ENCODE measurements at places on chromosomes 11 and 22.

DNA sequence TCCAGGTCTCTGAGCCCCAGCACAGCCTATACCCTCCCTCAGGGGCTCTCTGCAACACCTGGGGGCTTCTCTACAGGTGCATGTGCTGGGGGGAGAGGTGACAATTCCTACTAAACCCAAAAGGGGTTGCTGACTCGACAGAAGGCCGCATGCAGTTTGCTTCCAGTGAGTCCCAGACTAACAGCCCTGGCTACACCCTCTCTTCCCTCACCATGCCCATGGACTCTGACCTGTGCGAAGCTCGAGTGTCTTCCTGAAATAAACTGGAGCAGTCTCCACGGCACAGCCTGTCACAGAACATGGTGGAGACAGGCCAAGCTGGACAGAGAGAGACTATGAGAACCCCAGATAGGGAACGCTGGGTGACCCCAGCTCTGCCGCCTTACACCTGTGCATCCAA, 16.6 kb downstream of the PLEKHA7 start:
- DNase-seq: no peak

GRCh38 chr22:38882972-38883622, 11.1 kb upstream of the CBX6 start:
- no peak for DNase-seq

DNA sequence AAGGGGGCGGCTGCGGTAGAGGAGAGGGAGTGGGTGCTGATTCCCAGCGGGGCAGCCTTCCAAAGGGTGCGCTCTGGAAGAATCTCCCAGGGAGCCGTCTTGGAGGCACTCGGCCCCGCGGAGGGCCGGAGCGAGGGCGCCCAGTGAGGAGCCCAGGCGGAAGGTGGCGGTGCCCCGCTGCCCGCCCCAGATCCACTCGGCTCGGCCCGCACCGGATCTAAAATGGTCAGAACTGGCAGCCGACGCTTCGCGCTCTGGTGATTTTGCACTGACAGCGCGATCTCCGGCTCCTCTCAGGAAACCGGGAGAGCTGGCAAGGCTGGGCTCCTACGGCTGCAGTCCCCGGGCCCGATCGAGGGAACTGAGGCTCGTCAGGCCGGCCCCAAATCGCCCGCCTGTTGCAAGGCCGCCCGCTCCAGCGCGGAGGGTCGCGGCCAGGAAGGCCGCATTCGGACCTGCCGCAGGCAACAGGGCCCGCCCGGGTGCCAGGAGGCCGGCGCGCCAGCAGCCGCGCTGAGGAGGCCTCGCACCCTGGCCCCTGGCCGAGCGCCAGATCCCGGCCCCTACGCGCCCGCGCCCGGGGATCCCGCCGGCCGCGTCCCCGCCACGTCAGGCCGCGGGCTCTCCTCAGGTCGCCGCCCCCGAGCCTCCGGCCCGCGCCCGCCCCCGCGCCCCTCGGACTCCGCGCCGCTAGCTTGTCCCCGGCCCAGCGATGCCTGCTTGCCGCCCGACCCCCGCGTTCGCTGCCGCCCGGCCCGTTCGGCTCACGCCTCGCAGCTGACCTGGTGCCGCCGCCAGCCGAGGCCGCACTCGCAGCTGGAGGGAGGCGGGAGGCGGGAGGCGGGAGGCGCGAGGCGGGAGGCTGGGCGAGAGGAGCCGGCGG, at the start of gene KLHL22:
Gene KLHL22 (minus strand): TSS at position 818 of the 883 bp plus-strand sequence. CDS start 6,584 bp downstream, outside the sequence.
- DNase-seq: peak; percentile 41

DNA sequence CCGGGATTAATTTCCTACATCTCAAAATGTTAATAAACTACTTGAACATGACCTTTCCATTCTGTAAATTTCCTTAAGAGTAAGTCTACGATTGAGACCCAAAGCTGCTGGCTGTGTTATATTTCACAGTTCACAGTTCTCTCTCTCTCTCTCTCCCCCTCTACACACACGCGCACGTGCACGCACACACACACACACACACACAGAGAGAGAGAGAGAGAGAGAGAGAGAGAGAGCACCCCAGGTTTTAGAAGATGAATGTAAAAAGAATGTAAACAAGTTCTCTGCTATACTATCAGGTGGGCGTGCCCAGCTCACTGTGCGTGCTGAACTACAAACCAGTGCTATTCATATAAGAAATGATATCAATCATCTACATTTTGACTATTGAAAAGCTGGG, 3.3 kb downstream of the BDNF start:
- DNase-seq: peak; percentile 62

DNA sequence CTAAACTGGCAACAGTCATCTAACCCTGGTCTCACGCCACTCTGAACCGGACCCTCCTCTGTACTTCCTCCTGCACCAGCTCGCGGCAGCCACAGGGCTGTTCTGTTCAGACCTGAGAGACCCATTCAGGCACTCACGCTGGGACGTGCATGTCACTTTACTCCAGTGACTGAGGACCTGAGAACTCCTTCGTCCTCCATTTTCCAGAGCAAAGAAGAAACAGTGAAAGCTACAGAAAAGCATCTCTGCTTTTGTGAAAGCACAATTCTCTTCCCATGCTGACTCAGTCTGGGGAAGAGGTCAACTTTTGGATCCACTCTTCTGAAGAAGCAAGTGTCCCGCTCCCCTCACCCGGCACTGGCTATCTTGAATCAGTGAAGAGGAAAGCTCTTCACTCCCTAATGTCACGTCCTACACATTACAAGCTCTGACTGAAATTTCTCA, 24.5 kb downstream of the PISD start:
- DNase-seq: no peak

- DNase-seq: no peak
Observed at GRCh38 chr11:122430490-122430889, 225.0 kb upstream of the UBASH3B start.

DNA sequence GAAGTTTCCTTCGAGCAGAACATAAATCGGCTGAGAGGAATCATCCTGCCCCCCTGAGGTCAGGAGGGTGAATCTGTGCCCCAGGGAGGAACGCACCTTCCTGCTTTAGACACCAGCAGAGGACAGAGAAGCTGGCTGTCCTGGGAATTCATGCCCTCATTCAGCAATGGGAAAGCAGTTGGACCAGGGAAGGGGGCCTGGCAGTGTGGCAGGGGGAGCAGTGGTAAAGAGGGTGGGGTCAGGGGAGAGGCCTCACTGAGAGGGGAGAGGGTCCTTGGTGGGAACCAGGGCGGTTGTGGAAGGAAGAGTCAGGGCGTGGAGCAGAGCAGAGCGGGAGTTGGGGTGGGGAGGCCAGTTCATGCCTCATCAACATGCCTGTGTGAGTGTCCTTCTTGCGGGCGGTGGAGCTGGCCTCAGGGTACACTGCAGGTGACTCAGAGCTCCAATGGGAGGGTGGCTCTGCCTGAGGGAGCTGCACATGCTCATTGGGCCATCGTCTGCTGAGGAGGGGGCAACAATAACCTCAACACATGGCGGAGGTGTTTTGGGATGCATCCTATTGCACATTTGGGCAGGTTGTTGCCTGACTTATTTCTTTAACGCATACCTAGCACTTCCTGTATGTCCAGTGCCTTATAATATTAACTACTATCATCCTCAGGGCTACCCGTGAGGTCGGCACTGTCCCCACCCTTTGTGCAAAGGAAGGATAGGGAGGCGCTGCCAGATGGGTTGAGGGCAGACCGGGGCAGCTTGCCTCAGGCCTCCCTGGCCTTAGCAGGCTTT, 23.2 kb downstream of the MED15 start:
- DNase-seq: peak; percentile 94

DNA sequence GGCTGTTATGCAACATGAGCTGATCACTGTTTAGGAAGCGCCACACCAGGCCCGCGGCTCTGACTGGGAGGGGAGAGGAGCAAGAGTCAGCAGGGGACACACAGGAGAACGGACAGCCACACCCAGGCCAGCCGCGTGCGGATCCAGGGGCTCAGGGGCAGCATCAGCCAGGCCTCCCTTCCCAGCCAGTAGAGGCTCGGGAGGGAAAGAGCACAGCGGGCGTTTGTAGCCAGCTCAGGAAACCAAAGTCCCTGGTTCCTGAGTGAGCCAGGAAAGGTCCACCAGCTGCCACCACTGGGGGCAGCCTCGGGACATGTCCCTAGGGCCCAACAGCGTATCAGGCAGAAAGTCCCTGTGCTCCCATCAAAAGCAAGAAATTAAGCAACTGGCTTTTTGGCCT, 71.8 kb upstream of the PITPNB start:
- DNase-seq: no peak

DNA sequence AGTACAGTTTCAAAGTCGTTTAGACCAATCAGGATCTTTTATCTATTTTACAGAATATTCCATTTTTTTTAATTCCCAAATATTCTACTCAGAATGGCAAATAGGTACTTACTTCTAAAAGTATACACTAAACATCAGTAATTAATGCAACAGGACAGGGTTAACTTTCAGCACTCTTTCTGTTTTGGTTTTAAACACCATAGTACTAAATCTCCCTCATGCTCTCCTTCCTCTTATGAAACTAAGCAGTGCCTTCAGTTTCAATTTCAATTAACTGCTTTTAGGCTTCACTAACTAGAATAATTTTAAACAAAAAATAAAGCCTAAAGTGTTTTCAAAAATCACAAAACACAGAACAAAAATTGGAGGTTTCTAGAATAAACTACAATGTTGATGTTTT, 57.9 kb downstream of the NOX4 start:
- DNase-seq: no peak

DNA sequence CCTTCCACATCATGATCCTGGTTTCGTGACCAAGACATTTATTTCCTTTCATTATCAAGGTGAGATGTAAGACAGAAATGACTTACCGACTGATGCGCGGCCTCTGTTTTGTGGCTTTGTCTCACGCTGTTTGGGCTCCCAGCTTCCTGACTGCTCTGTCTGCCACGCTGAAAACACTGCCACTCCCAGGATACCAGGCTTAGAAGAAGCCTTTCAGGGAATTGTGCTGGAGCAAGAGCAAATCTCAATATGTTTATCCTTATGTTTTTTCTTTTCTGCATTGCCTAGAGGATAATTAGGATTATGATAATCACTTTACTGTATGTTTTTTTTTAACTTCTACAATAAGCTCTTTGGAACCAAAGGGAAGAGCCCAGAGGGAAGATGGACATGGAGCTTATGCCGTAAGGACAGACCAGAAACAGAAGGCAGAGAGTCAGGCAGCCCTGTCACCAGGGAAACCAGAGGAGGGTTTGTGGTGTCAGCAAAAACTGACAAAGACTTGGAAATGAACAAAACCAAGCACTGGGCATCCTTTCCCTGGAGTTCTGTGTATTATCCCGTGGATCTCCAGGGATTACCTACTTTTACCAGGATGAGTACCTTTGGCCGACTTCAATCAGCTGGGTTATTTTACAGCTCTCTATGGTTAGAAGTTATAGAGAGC, 68.2 kb upstream of the ISX start:
- DNase-seq: no peak

GRCh38 chr11:10108915-10109680, 184.9 kb downstream of the SBF2 start:
- no peak for DNase-seq

- peak; percentile 37 for DNase-seq
Observed at GRCh38 chr22:39384750-39385480, 14.7 kb upstream of the TAB1 start.

DNA sequence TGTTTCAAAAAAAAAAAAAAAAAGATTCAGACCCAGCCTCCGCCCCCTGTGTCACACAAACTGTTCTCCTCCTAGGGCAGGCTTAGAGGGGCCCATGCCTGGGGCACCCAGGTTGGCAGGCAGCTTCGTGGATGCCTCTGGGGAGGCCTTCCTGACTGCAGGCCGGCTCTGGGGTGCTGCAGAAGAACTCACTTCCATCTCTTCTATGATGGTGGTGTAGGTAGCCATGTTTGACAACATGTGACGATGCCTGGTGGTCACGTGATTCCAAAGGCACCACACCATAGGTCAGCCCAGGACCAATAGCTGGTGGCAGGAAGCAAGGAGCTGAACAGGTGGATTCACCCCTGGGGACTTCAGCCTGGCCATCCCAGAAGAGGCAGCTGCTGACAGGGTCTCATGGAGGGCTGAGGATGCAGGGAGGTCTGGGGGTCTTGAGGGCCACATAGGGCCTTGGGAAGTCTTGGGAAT, 24.1 kb upstream of the CELSR1 start:
- DNase-seq: peak; percentile 40

DNA sequence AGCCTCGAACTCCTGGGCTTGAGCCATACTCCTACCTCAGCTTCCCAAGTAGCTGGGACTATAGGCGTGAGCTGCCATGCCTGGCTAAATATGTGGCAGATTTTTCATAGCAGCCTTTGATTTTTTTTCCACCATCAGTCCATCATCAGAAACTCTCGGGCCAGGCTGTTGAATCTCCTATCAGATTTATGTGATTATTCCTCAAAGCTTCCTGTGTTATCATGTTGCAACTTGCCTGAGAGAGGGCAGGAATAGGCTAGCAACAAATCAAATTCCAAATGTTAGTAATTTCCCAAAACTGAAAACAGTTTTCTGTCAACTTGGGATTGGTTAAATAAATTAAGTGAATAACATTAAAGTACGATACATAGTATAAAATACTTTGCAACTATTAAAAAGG, 3.4 kb downstream of the LRRC51 start:
- no peak for DNase-seq

DNA sequence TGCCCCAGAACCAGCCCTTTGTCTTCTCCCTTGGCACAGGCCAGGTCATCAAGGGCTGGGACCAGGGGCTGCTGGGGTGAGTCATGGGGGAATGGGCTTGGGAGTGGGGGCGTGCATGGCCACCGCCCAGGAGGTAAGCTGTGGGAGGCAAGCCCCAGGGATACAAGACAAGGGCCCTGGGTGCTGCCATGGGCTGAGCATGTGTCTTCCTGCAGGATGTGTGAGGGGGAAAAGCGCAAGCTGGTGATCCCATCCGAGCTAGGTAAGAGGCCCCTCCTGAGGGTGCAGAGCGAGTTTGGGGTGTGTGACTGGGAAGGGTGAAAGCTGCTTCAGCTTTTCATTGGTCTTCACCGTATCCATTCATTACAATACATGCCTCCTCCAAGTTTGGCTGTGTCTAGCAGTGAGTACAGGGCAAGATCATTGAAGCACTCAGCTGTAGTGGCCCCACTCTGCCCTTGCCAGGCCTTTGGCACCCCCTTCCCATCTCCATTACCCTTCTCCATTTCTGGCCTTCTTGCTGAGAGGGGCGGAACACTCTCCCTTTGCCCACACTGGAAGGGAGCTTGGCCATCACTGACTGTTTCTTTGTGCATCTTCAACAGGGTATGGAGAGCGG, 2.5 kb downstream of the FKBP2 start:
- peak; percentile 21 for DNase-seq

- DNase-seq: peak; percentile 43
Observed at GRCh38 chr11:124863137-124863825, 2.0 kb upstream of the ROBO3 start.

DNA sequence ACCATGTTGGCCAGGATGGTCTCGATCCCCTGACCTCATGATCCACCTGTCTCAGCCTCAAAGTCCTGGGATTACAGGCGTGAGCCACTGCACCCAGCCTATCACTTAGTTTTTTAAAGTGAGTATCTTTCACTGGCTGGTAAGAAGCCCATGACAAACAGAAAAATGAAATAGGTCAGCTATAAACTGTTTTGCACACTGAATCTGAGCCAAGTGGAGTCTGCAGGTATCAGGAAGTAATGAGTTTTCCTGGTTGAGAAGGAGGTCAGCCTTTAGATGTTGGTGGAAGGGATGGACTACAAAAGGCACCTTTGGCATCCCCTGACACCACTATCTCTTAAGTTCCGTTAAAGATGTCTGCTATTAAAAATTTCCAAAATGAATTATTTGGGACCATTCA, 345.1 kb downstream of the AASDHPPT start:
- DNase-seq: no peak

All from EL (cell line).